Cardiac fibroblast (primary cell): ENCODE measurements at places on chromosomes 11 and 22.
A peak's percentile ranks its signal among the peaks of the same experiment; 100 is the strongest.

DNA sequence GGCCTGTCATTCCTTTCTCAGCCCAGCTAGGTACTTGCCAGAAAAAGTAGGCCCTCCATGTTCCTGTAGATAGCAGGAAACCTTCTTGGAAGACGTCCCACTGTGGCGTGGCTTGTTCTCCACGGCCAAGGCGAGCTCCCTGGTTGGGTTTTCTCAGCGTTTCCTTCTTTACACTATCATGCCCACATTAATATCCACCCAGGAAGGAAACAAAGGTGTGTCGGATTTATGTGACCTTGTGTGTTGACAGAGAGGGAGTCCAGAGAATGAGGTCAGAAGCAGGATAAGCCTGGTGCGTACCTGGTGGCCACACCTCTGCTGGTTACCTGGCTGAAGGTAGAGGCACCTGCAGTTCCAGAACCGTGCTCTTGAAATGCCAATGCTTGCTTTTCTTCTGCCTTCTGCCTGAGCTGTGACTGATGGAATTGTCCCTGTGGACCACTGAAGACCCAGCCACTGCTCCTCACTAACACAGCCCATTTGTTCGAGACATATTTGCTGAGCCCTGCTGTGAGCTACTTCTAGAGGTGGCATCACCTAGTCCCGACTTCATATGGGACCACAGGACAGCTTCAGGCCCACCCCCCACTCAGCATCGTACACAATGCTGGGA lies 7.9 kb downstream of the ASPHD2 start:
- peak; percentile 24 for DNase-seq

DNA sequence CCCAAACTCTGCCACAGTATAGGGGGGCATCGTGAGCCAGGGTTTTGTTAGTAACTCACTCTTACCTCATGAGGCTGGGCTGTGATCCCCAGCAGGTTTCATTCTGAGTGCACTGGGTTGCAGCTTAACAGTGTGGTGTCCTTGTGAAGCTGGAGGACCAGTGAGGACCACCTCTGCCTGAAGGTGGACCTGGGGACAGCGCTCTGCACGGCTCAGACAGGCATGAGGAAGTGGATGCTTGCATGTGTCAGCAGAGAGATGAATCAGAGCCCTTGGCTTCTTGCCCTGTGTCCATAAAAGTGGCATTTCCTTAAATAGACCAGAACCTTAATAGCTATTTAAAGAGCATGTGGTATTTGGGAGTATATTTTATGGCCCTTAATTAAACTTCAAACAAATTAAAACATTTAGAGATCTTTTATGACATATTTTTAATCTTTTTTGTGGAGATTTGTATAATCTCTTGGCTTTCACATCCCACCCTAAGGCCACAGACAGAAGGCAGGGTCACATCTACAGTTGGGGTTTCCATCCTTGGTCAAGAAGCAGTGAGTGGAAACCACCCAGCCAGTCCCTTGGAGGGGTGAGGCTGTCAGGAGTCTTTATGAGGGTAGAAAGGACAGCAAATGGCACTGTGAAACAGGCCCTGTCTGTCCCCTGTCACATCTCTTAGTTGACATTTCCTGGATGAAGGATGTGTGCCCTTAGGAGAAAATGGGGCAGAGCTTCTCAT lies 24.8 kb upstream of the ADORA2A start:
- DNase-seq: peak; percentile 94

DNA sequence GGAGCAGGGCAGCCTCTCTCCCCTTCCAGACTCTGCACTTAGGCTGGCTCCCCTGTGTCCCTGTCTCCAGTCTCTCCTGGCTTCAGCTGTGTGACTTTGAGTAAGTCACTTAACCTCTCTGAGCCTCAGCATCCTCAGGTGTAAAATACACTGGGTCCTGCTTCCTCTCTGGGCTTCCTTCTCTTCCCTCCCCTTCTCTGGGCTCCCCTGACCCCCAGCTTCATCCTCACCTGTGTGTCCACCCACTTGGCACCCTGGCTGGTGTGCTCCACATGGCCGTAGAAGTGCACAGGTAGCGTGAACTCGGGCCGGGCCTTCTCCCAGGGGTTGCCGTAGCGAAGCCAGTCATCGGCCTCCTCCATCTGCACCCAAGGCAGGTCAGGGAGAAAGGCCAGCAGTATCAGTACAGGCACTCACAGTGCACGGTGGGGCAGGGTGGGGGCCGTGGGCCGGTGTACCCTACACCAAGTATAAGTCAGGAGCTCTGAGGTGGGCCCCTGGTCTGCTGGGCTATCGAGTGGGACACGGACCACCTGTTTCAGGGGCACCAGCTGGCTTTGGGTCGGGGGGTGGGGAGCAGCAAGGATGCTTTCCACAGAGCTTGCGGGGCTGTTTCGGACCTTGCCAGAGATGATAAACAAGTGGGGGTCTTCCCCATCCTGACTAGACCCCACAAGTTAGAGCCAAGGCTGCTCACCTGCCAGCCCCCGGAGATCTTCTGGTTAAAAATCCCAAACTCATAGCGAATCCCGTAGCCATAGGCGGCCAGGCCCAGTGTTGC lies 2.0 kb downstream of the PYGM start:
- no peak for DNase-seq

DNA sequence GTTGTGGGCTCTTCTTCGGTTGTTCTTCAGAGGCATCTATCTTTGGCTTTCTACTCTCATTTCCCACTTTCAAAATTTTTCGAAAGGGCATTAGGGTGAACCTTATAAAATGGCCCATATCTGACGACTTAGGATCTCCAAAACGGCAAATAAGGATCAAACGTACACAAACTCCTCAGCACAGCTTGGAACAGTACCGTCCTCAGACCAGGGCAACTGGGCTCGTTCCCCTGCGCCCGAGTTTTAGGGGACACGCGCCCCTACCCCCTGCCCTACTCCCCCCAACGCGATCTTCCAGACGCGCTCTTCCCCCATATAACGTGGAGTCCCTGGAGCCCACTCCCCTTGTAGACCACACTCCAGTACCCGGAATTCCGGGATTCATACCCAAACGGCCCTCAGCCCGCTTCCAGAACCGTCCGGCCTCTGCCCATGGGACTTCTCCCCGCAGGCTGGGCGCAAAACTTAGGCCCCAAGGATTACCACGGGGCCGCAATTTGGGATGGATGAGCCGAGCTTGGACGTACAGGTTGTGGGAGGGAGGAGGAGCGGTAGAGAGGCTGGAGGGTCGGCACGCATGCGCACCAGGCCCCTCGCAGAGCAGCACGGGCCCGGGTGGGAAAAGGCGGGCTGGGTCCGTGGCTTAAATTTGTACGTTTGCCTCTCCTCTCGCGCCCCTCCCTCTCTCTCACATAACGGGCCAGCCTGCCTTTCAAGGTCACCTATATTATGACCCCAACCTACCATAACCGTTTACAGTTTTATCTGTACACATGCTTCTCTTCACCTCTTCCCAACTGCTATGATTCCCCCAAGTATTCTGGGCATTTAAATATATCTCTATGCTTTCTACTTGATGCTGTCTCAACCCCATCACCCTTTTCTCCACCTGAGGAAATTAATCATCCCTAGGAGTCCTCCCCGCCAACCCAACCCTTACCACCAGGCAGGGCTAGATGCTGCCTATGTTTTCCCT lies 3.4 kb downstream of the CCDC89 start:
- DNase-seq: peak; percentile 49

- no peak for DNase-seq
These were observed 98.9 kb downstream of the MYO18B start for GRCh38 chr22:25840891-25841290.

DNA sequence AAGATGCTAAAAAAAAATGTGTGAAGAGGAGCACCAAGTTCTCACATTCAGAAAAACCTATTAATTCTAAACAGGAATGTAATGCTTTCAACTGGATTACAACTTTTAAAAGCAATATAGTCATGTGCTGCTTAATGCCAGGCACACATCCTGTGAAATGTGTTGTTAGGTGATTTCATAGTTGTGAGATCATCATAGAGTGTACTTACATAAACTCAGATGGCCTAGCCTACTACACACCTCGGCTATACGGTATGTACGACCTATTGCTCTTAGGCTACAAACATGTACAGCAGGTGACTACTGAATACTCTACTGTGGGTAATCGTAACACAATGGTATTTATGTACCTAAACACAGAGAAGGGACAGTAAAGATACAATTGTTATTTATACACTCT lies 142.3 kb downstream of the RBFOX2 start:
- no peak for DNase-seq

DNA sequence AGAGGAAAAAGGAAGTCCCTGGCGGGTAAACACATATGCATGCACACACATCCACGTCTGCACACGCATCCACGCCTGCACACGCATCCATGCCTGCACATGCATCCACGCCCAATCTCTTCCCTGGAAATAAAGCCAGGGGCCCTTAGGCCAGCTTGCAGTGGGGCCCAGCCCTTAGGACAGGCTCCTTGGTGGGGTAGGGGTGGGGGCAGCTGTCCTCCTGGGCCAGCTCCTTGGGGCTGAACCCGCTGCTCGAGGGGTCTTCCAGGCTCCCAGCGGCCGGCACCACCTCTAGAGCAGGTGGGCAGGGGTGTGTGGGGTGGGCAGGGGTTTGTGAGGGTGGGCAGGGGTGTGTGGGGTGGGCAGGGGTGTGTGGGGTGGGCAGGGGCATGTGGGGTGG lies 1.9 kb downstream of the C11orf21 start:
- no peak for DNase-seq
